ENCODE measurements at places on chromosomes 4 and X.

- no peak for DNase-seq
Observed at GRCh38 chrX:127571834-127572233, 480.4 kb downstream of the ACTRT1 start.

GRCh38 chr4:149465955-149466354 lies 349.7 kb downstream of the IQCM start:
- no peak for DNase-seq

DNA sequence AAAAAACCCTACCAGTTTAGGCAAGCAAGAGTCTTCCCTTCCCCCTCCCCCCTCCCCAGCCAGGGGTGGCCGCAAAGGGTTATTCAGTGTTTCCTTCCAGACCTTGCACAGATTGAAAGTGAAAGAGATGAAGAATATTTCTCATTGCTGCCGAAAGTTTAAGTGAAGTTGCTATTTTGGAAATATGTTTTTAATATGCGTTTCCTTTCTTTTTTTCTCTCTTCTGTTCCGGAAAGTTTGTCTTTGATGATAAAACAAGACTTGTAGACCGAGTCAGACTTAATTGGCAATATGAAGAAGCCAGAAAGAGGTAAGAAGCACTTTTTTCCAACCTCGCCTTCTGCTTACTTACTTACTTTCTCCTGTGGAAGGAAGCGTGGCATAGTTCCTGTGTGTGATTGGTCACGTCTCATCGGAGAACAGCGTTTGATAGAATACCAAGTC lies 58.5 kb upstream of the CLCN4 start:
- no peak for DNase-seq

- DNase-seq: no peak
Observed at GRCh38 chr4:184310171-184310567, 92.5 kb upstream of the ENPP6 start.

- no peak for DNase-seq
Observed at GRCh38 chr4:106062452-106062875, 167.2 kb downstream of the NPNT start.

DNA sequence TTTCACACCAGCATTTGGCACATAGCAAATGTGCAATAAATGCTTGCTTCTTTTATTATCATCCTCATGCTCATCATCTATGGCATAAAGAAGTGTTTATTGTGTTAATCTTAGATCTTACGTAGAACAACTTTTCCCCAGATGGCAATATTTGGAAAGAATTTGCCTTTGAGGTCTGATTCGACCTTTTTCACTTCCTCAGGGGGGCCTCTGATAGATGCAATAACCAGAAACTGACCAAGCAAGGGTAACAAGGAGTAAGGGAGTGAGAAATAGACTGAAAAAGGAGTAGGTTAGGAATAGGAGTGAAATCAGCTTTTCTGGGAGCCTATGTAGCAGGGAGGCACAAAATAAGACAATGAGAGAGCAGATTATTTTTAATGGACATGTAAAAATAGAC lies 70.2 kb downstream of the RRAGB start:
- DNase-seq: no peak

DNA sequence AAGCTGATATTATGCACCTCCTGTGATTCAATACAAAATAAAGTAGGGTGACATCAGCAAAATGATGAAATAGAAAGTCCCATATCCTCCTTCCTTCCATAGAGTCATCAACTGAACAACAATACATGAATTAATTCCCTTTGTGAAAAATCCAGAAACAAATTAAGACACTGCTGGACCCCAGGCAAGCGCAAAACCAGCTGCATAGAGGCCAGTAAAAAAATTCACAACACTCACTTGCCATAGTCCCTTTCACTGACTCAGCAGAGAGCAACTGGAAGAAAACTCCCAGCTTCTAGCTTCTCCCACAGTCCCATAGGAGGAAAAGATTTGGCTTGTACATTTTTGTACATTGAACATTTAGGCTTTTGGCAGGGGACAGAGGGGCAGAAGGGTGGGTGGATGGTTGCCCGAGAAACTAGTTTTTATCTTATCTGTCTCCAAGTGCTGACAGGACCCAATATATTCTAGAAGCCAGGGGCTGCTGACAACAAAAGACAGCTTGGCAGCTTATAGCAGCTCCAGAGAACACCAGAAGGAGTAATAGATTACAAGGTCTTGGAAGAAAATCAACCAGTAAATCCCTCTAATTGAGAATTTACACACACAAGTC lies 124.6 kb downstream of the NDST3 start:
- DNase-seq: no peak

DNA sequence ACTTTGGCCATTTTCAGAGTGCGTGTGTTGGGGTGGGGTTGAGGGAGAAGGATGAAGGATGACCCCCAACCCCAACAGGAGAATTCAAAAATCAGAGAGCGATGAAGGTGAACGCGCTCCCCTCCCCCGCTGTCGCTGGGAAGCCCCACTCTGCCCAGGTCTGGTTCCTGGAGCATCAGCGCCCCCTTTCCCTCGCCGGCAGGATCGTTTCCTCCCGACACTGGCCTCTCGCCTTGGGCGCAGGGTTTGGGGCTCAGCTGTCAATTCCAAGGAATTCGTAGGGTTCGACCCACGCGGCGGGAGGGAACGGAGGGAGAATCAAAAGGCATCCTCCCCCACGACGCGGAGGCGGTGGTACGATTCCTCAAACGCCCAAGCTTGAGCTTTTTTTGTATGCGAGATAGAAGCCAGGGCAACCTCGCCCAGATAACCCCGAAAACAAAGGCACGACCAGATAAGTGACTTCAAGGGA lies 1.0 kb upstream of the PDGFRA start:
- no peak for DNase-seq

- DNase-seq: no peak
Observed at GRCh38 chr4:111650674-111651086, 494.6 kb upstream of the FAM241A start.

DNA sequence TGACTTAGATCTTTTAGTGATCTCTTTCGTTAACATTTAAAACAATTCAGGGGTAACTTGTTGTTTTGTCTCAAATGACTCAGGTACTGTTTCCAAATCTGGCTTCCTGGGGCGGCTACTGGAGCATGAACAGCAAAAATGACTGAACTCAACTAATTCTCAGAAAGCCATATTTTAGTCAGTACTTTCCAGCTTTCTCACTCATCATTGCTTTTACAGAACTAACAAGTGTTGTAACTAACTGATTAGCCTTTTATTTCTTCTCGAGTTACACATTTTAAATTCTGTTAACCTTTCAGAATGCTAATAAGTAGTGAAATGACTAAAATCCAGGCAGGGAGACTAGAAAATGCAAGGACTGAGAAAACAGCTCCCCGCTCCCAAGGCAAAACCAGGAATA lies 55.3 kb downstream of the JADE3 start:
- DNase-seq: no peak

- DNase-seq: no peak
Observed at GRCh38 chrX:145178268-145178667, 69.0 kb upstream of the SPANXN1 start.

GRCh38 chr4:173929921-173930320 lies 353.5 kb downstream of the FBXO8 start:
- no peak for DNase-seq

GRCh38 chr4:1241466-1241935 lies 7.4 kb downstream of the CTBP1 start:
- DNase-seq: no peak

- DNase-seq: no peak
Observed at GRCh38 chr4:15262396-15262795, 165.4 kb upstream of the C1QTNF7 start.

GRCh38 chr4:179116011-179116410 lies 1673.8 kb upstream of the AGA start:
- no peak for DNase-seq

DNA sequence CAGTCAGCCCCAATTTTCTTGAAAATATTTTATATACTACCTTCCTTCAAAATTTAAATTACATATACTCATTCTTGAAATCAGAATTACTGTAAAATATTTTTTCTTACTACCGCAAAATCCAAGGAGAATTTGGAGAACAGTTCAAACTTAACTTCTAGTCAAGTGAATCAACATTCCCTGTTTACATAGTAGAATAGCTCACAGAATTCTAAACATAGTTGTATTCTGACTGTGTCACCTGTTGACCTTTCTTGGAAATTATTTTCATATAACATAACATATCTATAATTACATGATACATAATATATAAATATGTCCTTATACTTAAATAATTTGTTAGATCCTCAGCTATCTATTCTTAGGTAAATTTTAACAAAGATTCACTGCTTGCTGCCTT lies 31.0 kb upstream of the FGF5 start:
- DNase-seq: no peak

DNA sequence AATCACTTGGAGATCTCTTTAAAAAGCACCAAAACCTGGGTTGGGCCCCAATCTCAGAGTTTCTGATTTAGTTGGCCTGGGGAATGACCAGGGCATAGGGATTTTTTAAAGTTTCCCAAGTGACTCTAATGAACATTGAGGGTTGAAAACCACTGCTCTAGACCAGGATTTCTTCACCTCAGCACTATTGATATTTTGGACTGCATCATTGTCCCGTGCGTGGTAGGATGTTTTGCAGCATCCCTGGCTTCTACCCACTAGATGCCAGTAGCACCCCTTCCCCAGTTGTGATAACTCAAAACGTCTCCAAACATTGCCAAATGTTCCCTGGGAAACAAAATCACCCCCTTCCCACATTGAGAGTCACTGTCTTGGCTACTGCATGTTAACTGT lies 61.8 kb downstream of the ATXN3L start:
- DNase-seq: no peak

GRCh38 chrX:8607326-8607725 lies 124.6 kb downstream of the ANOS1 start:
- DNase-seq: no peak

GRCh38 chr4:152849350-152849749 lies 69.6 kb downstream of the ARFIP1 start:
- DNase-seq: no peak

DNA sequence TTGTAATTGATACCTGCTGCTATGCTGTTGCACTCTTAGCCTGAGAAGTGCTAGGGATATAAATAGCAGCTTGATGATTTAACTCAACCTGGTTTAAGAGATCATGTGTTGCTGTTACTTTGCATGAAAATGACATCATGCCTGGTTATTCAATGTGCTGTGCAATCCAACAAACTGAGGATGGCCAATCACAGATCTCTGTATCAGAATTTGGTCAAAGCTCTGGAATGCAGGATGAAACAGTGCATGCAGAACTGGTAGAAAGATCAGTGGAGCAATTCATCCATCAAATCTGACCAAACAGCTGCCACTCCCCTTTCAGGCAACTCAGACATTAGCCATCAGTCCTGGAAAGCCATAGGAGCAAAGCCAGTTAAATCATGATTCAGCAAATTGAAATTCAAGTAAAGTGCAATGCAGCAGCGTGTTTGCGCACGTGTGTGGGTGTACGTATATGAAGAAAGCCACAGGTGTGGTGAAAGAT lies 160.3 kb upstream of the RASGEF1B start:
- peak; percentile 1 for DNase-seq

- peak; percentile 5 for DNase-seq
Observed at GRCh38 chr4:103786014-103786413, 66.2 kb upstream of the TACR3 start.

GRCh38 chrX:154804261-154804956 lies 876 bp downstream of the MPP1 start:
- no peak for DNase-seq

DNA sequence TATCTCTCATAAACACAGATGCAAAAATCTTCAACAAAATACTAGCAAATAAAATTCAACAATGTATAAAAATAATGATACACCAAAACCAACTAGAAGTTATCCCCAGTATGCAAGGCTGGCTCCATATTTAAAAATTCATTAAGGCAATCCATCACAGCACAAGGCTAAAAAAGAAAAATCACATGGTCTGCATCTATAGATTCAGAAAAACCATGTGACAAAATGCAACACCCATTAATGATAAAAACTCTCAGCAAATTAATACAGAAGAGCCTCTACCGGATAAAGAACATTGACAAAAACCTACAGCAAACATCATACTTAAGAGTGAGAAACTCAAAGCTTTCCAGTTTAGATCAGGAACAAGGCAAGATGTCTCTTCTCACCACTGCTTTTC lies 182.6 kb downstream of the COL25A1 start:
- no peak for DNase-seq

GRCh38 chr4:76430519-76431388 lies 4.3 kb upstream of the SHROOM3 start:
- DNase-seq: no peak

GRCh38 chr4:152448854-152449253 lies 87.0 kb downstream of the FBXW7 start:
- DNase-seq: no peak

- peak; percentile 68 for DNase-seq
Observed at GRCh38 chrX:21996872-21997455, 35.2 kb upstream of the PHEX start.

DNA sequence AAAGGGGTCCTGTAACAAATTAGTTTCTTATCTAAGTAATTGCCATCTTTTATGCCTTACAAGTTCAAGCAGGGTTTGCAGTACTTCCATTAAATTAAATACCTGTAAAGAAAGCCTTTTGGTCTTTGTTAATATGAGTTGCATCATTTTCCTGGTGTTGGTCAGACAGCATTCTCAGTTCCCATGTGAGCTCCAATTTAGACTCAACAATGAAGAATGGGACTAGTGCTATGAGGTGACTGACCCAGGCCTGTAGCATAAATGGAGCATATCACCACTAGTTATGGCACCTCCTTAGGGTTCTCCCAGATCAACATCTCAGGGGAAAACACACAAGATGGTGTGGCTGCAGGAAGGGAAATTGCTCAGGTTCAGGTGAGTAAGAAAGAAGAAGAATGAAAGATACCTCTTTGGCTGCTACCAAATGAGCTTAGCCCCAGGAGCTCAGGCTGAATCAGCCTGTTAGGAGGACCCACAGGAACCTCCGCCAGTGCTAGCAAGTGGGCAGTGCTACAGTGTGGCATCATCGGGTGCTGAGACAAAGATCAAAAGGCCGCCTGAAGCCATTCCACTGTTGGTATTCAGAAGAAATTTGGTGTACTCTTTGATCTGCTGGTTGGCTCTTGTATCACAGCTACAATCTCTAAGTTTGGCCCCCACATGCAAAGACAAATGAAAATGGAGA lies 1.8 kb downstream of the TTC29 start:
- no peak for DNase-seq

DNA sequence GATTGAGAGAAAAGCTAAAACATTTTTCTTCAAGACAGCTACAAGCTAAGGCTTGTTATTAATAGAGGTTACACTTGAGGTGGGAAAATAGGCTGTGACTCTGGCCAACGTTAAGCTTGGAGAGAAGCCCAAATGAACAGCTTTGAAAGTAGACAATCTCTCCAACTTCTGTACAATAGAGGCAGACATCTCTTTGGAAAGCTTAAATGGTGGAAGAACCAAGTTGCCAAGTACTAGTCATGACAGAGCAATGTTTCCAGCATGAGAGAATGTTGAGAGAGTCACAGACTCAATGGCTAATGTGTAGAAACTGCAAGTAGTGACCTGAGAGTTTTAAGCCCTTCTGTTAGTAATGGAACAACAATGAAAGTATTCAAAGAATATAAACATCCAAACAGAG lies 298.1 kb downstream of the INPP4B start:
- DNase-seq: no peak

GRCh38 chrX:102930990-102931756 lies 5.9 kb upstream of the RAB40AL start:
- no peak for DNase-seq

GRCh38 chr4:23966725-23967124 lies 76.9 kb upstream of the PPARGC1A start:
- no peak for DNase-seq

GRCh38 chr4:19650903-19651864 lies 600.5 kb upstream of the SLIT2 start:
- no peak for DNase-seq

Data from HL-60 (cell line).